GM12891 (cell line): ENCODE measurements at places on chromosomes 7 and 10.

GRCh38 chr10:125866421-125867029 is 14.6 kb downstream of the DHX32 start:
- no peak for DNase-seq

- no peak for DNase-seq
These were observed 38.6 kb downstream of the HECW1 start for GRCh38 chr7:43151076-43151475.

DNA sequence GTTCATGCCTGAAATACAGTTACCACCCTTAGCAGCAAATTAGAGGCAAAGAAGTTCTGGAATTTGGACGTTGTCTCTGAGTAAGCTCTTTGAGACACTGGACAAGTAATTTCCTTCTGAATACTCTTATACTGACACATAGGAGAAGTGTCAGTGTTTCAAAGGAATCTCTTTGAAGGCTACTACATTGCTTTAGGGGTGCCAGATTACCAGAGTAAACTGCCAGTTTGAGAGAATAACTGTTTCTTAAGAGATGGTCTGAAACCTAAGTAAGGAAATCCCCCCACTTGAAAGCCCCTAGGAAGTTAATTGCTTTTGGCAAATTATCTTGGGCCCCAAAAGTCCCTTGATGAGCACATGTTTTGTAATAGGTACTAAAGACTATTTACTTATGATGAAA is 3.4 kb downstream of the FAS start:
- DNase-seq = no peak

DNA sequence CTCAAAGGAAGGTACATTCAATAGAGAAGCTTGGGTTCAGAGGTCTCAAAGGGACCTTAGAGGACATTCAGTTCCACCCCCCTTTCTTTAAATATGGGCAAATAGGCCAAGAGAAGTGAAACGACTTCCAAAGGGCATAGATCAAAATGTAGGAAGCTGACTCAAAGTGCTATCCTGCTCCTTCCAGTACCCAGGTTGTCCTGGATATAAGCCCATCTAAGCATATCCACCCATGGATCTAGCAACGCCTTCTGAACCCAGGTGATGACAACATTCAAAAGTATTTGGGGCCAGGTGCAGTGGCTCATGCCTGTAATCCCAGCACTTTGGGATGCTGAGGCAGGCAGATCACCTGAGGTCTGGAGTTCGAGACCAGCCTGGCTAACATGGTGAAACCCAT is 5.3 kb downstream of the ATXN7L1 start:
- no peak for DNase-seq

- no peak for DNase-seq
These were observed 111.8 kb downstream of the ADK start for GRCh38 chr10:74262856-74263255.

DNA sequence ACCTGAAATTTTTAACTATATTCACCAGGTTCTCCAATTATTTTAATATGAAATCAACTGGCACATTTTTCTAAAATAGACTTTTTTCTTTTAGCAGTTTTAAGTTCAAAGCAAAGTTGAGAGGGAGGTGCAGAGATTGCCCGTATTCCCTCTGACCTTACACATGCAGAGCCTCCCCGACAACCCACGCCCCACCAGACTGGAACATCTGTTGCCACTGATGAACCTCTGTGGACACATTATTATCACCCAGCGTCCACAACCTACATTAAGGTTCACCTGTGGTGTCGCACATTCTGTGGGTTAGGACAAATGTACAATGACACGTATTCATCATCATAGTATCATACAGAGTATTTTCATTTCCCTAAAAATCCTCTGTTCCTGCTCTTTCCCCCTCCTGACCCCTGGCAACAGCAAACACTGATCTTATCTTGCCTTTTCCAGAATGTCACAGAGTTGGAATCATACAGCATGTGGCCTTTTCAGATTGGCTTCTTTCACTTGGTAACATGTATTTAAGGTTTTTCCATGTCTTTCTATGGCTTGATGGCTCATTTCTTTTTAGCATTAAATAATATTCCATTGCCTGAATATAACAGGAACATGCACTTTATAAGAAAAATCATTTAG is 37.1 kb downstream of the COBL start:
- no peak for DNase-seq

- DNase-seq = no peak
These were observed 582.2 kb upstream of the ZWINT start for GRCh38 chr10:56943221-56943755.

GRCh38 chr7:19215412-19215811 is 70.2 kb upstream of the FERD3L start:
- DNase-seq = no peak

GRCh38 chr7:90842430-90842788 is 246.3 kb downstream of the CDK14 start:
- DNase-seq = no peak

DNA sequence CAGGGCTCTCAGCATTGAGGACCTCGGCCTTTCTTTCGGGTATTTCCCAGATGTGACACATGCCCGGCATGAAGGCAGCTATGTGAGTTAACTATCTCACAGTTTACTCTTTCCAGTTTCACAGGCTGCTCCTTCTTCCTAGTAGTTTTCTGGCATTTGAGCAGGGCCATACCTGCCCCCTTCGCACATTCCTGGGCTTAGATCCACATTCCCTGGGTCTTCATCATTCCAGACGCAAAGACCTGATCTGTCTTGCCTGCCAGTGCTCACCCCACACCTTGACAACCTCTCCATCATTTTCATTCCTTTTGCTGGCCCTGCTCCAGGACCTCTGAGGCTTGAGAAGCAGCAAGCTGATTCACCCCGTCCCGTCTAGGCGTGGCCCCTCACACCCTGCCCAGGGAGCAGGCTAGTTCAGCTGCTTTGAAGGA is 227.5 kb downstream of the WDR11 start:
- DNase-seq = no peak

GRCh38 chr7:140557809-140558518 is 78.7 kb upstream of the MKRN1 start:
- DNase-seq = no peak

- no peak for DNase-seq
These were observed 92.4 kb upstream of the ADARB2 start for GRCh38 chr10:1829712-1830111.

DNA sequence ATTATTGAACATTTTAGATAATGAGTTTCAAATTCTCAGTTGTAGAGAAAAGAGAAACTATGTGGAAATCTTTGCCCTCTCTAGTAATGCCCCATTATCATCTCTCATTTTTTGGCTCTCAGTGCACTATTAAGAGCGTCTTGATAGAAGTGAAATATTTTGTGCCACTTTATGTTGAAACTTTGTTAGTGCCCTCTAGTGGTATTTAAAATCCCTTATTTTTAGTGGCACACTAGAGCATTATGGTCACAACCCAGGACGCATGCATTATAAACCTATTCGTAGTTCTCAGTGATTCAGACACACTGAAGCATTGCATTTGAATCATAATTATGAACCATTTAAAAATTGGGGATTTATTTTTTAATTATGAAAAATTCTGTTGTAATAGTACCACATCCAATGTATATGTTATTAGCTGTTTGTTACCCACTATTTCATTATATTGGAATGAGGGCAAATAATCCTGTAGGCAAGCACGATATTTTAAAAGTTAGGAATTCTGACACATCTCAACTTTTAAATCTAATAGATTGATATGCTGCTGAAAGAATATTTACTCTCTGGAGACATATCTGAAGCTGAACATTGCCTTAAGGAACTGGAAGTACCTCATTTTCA is 21.9 kb downstream of the PDCD4 start:
- no peak for DNase-seq
